ENCODE measurements at places on chromosomes 7 and 10.

DNA sequence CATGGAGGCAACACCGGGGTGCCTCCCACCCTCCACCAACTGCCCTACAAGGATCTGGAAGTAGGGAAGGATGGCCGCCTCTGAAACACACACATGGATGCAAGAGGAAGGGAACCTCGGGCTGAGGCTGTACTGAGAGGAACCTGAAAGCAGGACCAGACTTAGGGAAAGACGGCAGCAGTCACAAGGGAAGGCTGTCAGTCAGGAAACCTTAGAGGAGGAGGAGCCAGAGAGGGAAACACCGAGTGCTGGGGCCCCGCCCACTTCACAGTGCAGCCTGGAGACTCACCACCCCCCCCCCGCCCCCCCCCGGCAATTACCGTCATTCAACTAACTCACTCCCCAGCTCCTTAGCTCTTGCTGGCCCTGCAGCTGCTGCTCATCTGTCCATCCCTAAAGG, 2.5 kb downstream of the CYREN start:
- DNase-seq: peak; percentile 86

- no peak for DNase-seq
These were observed 31.1 kb upstream of the DDX50 start for GRCh38 chr10:68870061-68870460.

- no peak for DNase-seq
These were observed 537.1 kb upstream of the FOXK1 start for GRCh38 chr7:4144811-4145510.

DNA sequence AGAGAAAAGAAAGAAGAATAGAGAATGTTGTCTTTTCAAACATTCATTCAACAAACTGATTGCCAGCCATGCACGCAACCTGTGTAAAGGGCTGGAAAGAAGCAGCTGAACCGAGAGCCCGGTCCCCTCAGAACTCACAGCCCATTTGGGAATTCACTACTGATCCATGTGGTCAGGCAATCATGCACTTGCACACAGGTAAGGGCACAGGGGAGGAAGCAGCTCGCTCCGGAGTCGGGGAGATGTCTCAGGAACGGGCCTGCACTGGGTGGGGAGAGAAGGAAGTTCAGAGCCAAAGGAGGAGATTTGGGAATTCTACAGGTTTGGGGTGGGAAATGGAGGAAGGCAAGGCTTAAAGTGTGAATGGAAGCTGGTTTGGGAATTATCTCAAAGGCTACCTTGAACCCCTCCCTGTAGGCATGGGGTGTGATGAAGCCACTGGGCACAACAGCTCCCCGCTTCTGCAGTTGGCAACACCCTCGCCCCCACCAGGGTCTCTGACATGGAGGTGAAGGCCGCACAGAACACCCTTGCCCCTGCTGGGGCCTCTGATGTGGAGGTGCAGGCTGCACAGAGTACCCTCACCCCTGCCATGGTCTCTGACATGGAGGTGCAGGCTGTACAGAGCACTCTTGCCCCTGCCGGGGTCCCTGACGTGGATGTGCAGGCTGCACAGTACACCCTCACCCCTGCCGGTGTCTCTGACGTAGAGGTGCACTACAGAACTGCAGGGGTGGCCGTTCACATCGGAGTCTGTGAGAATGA, 194.4 kb upstream of the RNF32 start:
- DNase-seq: no peak

DNA sequence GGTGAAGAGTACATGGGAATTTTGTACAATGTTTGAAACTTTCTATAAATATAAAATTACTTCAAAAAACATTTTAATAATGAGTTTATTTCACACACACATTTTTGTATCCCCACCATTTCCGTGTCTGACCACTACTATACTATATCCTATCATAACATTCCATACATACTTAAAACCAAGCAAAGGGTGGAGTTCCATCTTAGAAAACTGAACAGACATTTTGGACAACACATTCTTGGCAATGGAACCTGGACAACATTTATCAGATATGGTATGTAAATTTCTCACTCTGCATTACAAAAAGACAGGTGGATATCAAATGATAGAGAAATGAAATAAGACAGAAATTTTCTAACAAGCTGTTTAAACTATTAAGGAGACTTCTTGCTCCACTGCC, 168.9 kb downstream of the TWIST1 start:
- no peak for DNase-seq

- peak; percentile 79 for DNase-seq
These were observed 38.8 kb downstream of the PSAP start for GRCh38 chr10:71812016-71812912.

GRCh38 chr7:2182461-2182860, 50.3 kb downstream of the MAD1L1 start:
- peak; percentile 9 for DNase-seq

- DNase-seq: no peak
These were observed 65.6 kb upstream of the LRRC18 start for GRCh38 chr10:49005270-49005669.

DNA sequence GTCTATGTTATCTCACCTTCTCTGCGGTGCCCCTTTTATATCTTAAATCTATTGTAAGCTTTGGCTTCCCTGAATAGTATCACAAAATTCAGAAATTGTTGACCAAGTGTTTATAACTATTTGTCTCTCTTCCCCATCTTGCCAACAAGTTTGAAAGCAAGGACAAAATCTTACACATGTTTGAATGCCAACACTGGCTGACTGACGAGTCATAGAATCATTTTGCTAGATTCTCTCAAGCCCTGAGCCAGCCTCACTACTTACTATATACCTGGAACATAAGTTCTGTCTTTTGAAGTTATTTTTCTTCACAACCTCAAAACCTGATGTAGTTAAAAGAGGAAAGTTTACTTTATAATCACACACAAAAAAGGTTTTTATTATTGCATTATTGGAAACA, 700.7 kb downstream of the PHTF2 start:
- no peak for DNase-seq

- DNase-seq: no peak
These were observed 135.0 kb downstream of the GALNT17 start for GRCh38 chr7:71266912-71267311.

- no peak for DNase-seq
These were observed 43.4 kb downstream of the MYOF start for GRCh38 chr10:93438613-93439253.

DNA sequence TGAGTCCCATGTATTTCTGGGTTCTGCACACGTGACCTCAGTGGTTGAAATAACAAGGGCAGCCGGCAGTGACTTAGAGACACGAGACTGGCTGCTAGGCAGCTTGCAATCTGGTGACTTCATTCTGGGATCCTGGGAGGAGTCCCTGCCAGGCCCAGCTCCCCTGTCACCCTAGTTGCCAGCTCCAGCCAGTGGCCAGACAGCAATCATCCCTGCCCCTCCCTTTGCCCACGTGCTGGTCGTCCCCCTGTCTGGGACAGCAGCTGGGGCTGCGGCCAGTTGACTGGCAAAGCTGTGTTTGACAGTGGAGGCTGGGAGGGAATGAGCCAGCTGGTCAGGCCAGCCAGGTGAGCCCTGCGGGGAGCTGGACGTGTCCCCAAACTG, 30.0 kb downstream of the ADGRA1 start:
- DNase-seq: no peak

GRCh38 chr7:116211006-116211912, 920 bp downstream of the TES start:
- DNase-seq: peak; percentile 84

DNA sequence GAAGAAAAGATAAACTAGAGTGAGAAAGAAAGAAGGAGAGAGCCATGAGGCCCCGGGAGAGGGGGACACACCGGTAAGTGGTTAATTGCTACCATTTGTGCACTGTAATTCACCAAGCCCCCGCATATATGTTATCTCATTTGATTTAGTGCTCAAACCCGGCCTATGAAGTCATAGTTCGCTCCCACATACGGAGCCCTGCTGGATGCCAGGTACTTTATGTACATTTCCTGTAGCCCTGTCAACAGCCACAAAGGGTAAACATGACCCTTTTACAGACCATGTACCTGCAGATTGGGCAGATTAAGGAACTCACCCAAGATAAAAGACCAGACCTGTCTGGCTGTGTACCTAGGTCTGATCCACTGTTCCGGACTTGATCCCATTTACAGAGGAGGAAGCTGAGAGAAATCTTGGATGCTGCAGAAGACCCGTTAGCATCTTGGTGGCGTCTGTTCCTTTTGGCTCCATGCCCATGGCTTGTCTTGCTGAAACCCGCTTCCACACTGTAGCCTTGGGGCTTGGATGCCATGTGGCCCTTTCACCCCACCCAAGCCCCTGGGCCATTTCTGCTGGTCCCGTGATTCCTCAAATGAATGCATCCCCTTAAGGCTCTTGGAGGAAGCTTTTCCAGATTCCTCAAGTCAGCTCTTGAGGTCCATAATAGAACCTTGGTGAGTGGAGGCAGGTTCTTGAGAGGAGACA, 32.3 kb downstream of the FAM241B start:
- no peak for DNase-seq

DNA sequence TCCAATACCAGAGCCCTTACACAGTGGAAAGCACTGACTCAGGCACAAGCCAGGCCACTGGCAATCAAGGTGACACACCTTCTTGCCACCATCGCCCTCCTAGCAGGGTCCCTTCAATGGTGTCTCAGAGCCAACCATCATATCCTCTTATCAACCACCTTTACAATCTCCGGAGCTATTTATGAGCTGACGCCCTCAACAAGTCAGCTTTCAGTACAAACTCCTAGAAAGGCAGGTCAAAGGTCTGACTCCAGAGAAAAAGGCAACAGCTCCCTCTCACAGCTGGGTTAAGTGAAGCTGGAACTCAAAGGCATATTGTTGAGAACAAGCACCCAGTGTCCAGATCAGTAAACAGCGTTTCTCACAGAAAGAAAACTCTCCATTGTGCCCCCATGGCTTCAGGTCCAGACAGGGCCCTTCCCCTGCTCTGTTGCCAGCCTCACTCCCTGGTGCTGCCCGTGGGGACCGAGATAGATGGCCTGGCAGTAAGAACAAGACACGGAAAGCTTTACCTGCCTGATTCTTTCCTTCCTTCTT, 2.4 kb downstream of the ZNF3 start:
- no peak for DNase-seq

DNA sequence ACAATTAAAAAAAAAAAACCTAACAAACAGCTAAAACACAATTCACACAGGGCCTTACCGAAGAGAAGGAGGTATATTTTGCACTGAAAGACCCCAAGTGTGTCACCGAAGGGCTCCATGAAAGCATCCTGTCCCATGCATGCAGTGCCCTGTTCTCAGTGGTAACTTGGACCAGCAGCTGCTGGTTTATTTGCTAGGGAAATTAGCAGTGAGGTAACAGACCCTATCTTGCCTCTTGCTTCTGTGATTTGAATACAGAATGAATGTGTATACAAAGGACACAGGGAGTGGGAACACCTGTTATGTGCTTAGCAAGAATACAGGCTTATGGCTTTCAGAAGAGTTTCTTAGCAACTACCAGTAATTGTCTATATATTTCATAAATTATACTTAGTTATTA, at the start of gene HEPACAM2:
HEPACAM2 (minus strand) TSS at position 160 of the 400 bp plus-strand sequence.
- DNase-seq: no peak

DNA sequence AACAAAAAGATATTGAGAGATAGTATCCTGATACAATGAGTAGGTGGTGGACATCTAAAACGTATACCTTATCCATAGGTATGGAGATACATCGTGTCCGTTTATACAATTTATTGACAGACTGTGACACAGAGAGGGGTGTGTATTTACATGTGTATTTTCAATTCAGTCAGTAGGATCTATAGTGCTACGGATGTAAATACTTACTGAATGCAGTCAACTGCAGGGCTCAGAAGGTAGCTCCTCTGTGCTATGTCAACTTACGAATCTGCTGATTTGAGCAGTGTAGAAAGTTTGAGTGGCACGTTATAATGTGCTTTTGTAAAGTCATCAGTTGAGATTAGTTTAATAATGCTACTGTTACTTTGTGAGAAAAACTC, 626 bp downstream of the ZNF804B start:
- no peak for DNase-seq

GRCh38 chr7:138979226-138979979, 1.8 kb downstream of the KIAA1549 start:
- peak; percentile 10 for DNase-seq
